Stimulated activated CD4-positive, alpha-beta T cell treated with anti-CD3 and anti-CD28 coated beads, Interleukin-1b, Interleukin-23, amount 100 ng/mL, for 24 hours (primary cell): ENCODE measurements at places on chromosomes 13 and 19.

GRCh38 chr19:16458391-16459341 is 13.1 kb downstream of the EPS15L1 start:
- no peak for DNase-seq

DNA sequence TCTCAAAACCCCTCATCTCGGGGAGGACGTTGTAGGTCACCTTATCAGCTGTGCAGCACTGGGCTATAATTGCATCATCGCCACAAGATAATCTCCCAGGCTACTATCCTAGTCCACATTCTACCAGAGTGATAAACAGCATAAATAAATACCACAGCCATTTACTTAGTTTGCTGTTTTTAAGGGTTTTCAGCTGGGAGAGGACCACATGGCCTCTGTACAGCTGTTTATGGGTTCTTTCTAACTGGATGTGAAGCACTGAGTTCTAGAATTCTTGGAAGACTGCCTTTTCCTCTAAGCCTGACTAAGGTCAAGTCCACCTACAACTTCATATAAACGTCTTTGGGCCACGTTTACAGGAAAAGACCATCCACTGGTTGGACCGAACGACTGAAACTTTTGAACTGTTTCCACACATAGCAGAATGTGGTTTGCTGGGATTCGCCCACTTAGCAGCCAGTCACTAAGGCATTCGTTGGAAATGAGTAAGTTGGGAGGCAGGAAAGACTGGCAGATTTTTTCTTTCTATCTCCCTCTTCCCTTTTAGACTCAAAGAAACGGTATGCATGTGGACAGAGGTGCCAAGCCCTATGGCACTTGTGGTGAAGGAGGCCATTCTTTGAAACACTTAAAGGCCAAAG is 752.5 kb upstream of the SGCG start:
- DNase-seq, result no peak

DNA sequence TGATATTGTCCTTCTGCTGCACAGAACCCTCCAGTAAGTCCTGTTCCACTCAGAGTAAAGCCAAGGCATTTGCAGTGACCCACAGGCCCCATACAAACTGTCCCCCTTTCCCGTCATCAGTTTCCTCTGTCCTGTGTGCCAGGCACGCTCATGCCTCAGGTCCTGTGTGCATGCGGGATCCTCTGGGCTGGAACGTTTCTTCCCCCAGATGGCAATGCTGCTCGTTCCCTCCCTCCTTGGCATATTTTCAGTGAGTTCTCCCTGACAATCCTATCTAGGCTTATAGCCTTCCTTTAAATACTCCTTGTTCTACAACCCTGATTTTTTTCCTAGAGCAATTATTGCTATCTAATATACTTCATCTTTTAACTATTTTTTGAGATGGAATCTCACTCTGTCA is 5.7 kb downstream of the OPA3 start:
- no peak for DNase-seq

DNA sequence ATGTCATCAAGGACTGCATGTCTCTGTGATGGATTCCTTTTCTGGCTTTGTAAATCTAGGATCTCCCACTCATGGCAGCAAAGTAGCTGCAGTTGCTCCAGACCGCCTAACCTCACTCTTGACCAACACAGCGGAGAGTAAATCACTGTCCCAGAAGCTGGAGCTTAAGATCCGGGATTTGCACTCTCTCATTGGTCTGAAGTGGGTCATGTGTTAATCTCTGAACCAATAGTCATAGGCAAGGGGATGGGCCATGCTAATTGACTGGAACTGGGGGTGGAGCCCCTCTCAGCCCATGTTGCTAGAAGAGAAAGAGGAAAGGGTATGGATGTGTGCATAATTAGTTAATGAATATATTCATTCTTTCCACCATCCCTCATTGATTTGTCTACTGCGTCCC is 34.0 kb downstream of the VAV1 start:
- no peak for DNase-seq

DNA sequence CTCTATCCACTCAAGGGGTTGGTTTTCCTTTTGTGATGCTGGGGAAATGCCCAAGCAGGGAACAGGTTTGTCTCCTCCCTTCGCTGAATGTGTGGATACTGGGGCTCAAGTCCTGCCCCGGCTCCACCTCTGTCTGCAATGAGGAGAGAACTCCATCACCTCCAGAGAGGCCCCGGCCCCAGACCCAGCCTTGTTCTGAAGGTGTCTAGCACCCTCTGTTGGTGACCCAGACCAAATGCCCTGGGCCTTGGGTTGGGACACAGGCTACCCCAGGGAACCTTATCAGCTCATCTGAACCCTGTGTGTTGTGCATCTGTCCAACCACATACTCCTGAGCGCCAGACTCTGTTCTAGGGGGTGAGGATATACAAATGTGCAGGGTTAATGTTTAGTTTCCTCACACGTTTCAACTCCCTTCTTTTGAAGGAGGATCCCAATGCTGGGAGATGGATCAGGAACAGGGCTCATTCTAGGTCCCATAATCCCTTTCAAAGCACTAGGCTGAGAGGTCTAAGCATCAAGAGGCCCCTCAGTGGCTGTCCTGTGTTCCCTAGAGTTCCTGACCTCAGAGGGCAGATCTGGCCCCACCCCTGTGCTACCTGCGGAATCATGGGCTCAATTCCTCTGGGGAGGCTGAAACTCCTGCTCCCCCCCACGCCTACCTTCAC is 112.5 kb upstream of the SLC7A1 start:
- DNase-seq, result peak; percentile 13

DNA sequence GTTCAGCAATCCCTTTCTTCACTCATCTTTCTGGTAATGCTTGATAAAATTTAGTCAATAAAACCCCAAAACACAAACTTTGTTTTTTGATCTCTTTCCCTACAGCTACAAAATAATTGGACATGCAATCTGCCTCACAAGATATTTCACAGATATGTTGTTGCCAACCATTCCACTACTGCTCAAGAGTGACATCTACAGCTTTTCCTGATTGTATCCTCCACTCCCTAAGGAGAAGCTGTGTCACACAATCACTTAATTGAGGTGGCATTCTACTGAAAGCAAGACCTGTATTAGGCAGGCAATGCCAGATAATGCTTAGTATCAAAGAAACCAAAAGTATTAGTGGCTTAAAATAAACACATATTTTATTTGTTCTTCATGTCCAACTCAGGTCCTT is 1646.2 kb upstream of the SPRY2 start:
- DNase-seq, result no peak

DNA sequence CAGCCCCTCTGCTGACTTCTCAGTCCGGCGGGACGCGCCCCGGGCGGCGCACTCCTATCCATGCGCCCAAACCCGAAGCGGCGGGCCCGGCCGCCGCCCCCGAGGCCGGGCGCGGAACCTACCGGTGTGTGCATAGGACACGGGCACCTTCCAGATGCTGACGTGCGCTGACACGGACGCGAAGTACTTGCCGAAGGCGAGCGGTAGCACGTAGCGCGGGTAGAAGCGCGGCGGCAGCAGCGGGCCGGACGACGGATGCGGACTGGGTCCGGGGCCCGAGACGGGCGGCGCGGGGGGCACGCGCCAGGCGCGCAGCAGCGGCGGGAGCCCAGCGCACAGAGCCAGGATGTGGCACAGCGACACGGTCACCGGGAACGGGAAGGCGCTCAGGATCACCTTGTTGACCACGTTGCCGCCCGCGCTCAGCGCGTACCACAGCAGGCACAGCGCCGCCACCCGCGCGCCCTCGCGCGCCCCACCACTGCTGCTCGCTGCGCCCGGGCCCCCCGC is 338 bp downstream of the SLC35E1 start:
- no peak for DNase-seq

GRCh38 chr19:57887195-57887941 is 1.5 kb downstream of the ZNF814 start:
- DNase-seq, result no peak

GRCh38 chr19:21677696-21678418 is 89.5 kb downstream of the ZNF100 start:
- no peak for DNase-seq

DNA sequence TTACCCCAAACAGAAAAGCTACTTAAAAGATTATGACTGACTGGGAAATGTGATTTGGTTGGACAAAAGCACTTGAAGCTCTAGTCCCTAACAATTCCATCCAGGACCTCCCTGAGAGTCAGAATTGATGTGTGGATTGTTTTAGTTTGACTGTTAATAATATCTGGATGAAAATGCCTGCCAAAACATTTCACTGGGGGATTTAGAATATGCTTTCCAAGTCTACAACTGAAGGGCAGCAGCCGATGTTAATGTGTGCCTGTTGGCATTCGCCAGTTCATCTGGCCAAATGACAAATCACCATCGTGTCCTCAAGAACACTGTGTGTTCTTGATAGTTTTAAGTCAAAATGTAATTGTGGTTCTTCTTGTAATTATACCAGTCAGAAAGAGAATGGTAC is 76.0 kb upstream of the TSC22D1 start:
- DNase-seq, result no peak

DNA sequence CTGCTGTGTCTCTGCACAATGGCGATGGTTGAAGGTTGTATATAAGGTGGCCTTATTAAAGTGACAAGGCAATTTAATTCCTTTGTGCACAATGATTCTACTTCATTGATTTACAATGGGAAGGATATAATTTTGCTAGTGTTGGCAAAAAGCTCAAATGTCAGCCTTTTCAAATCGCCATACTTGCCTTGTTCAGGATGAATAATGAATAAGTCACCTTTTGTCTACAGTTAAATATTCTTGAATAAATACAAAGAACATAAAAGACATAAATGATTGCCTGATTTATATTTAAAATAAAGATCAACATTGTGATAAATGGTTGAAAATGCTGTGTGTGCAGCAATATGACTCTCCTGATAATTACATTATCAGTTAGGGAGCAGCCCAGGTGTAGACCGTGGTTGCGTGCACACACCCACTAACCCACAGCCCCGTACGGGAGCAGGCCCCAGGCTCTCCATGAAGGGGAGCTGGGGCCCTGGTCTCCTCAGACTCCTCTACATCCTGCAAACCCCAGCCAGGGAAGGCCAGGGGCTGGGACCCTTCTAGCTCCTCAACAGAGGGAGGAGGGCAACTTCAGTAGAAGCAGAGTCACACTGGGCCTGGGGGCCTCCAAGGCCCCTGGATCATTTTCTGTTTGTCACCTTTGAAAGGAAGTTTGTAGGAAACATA is 64.9 kb downstream of the TEX29 start:
- DNase-seq, result no peak

DNA sequence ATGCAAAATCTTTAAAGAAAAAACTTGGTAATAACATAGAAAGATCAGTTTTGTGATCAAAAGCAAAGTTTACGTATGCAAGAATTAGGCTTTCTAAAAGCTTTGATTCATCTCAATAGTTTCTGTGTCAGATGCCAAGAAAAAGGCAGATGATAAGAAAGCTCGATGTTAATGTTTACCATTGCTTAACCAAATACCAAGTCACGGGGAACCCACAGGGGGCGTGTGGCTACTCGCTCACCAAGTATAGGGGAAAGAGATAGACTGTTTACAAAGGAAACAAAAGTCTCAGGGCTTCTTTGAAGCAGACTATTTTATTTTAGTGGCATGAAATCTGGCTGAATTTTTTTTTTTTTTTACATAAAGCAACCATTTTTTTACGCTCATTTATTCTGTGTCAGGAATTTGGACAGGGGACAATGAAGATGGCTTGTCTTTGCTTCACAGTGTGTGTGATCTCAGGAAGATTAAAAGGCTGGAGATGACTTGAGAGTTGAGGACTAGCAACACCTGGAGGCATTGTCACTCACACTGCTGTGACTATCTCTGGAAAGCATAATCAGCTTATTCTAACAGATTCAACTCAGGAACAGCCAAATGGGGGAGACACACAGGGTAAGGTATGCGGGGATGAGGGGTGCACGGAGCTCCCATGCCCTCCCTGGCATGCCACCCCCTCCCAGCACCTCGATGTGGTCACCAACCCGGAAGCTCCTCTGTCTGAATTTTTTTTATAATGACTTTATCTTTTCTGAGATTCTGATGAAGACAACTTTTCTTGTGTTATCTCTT is 24.9 kb downstream of the RCBTB1 start:
- no peak for DNase-seq

DNA sequence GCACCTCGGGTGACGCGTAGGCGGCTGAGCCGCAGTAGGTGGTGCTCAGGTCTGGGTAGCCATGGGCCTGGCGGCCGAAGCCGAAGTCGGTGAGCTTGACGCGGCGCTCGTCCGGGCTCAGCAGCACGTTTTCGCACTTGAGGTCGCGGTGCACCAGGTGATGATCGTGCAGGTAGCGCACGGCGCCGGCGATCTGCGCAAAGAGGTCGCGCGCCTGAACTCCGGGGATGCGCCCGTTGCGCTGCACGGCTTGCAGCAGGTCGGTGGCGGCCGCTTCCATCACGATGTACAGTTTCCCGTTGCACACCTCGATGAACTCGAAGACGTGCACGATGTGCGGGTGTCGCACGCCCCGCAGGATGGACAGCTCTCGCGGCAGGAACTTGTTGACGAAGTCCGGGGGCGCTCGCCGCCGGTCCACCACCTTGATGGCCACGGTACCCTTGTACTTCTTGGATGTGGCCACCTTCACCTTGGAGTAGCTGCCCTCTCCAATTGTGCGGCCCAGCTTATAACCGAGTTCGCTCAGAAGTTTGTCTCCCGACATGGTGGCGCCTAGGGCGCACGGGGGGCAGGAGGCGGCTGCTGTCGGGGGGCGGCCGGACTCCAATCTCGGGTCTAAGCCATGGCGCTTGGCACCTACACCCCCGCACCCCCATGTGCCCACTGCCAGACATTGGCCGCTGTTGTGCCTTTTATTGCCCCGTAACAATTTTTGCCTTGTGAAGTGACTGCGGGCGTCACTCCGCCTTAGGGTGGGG is at the start of gene TSSK6:
Gene TSSK6 (minus strand): TSS at position 668 of the 761 bp plus-strand sequence. CDS start 121 bp downstream, at position 547.
- no peak for DNase-seq

DNA sequence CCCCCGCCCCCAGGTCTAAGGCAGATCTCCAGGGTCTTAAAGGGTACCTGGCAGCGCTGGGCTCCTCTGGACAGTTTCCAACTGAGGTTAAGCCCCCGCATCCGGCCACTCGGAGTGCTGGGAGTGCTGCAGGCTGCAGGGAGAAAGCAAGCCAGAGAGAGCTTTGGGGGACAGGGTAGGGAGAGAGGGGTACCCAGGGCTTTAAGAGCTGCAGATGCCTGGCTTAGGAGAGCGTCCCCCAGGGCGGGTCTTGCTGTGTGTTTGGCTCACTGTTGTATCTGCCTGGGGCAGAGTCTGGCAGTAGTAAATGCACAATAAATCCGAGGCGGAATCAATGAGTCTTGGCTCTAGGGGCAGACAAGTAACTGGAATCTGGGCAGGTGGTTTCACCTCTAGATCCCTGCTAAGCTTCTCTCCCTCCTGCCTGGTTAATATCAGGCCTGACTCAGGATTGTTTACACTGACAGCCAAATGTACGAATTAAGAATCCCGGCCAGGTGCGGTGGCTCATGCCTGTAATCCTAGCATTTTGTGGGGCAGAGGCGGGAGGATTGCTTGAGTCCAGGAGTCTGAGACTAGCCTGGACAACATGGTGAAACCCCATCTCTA is 798 bp upstream of the COX6B2 start:
- no peak for DNase-seq

- no peak for DNase-seq
Measured at GRCh38 chr13:28110414-28110813, 10.0 kb upstream of the FLT3 start.

DNA sequence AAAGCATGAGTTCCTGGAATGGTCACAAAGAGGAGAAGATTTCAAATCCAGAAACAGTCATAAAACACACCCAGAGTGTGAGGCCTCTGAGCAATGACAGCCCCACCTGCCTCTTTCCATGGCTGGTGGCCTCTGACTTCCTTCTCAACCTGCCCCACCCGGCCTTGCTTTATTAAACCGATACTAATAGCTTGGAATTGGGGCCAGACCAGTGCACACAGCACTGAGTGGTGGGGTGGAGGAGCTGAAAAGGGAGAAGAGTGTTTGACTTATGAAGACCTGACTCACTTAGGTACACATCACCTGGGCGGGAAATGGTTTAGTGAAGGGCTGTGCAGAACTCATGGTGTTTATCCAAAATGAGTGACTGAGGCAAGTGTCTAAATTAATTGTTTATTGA is 20.7 kb upstream of the CEACAM6 start:
- no peak for DNase-seq
